ENCODE measurements at places on chromosomes 12 and 14.

DNA sequence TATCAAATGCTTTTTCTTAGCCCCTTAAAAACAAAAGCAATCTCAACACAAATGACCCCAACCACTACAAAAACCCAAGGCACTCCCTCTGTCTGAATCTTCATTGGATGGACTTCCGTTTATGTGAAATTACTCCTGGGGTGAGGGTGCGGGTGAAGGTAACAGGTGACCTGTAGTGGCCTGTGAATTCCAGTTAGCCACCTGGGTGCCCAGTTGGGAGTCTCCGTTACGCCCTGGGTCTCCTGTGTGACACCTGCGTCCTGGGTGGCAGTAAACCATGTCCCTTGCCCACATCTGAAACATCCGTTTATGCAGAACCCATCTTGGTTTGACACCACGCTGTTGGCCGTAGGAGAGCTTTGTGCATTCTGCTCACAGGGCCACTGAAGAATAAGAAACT is 62.6 kb downstream of the CCDC92 start:
- DNase-seq = no peak

GRCh38 chr12:13891902-13892301 is 89.5 kb downstream of the GRIN2B start:
- DNase-seq = no peak

GRCh38 chr12:93904124-93904523 is 226.9 kb downstream of the CRADD start:
- no peak for DNase-seq

DNA sequence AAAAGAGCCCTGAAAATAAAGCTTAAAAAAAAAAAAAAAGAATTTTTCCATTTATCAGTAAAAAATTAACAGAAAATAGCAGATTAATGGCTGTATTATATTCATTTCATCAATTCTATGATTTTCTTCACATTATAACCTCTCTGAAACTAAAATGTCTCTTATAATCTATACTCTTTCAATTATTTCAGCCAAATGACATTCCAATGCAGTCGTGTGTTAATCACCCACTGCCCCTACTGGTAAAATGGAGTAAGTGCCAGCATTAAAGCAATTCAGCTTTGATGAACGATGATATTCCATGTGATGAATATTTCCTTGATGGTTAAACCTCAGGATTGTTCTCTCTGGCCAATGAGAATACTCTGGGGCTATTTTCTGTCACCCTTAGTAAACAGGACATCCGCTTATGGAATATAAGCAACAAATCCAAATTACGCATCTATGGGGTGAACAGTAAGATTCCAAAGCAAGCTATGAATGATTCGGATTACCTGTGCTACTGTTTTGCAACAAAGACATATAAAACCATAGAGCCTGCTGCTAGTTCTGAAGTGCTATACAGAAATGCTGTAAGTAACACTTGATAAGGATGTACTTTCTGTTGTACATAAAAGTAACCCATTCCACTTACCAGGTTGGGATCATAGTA is 20.3 kb upstream of the SYCP3 start:
- DNase-seq = no peak

- DNase-seq = no peak
These were observed 420.9 kb upstream of the ATP2B1 start for GRCh38 chr12:90129366-90130030.

GRCh38 chr12:27031531-27031930 is 9.2 kb downstream of the MED21 start:
- no peak for DNase-seq

DNA sequence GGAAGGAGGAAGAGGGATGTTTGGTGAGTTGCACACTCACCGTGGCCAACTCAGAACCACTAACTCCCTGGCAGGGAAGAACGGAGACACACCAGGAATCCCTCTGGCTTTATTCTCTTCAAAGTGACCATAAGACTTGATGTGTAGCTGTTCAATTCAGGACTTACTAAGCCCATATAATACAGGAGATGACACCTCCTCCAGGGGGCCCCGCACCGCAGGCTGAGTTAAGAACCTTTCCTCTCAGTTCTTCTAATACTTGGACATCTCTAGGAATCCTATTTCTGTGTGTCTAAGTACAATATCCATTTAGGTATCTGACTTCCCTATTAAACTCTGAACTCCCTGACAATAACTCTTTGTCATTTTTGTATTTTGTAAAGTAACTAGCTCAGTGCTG is 49.5 kb downstream of the DCAF4 start:
- DNase-seq = no peak

GRCh38 chr12:54193434-54193833 is 4.6 kb upstream of the SMUG1 start:
- no peak for DNase-seq

DNA sequence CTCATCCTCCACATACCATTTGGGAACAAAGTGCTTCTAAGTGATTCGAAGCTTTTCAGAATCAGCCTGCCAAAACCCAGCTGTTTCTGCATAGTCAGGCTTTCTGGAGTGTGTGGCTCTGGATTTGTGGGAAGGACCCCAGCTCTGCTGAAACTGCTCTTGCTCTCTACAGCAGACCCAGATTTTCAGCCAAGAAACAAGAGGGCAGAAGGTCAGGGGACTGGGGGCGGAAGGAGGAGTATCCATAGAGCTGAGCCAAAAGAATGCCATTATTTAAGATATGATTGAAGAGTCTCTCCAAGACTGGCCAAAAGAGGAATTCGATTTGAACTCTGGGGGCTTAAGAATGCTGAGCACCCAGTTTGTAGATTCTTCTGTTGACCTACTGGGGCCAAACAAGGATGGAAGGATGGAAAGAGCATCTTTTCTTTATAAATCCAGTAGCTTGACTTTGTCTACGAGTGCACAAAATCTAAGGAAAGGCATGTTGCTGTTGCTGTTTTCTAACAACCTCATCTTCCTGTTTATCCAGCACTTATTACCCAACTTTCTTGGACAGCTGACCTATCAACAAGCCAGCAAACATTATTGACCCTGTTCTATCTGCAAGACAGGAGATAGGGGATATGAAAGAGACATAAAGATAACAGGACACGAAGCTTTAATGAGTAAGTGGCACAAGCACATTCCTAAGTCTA is 29.2 kb downstream of the FBLN5 start:
- no peak for DNase-seq

- no peak for DNase-seq
These were observed 92.1 kb upstream of the OTX2 start for GRCh38 chr14:56902385-56902784.

DNA sequence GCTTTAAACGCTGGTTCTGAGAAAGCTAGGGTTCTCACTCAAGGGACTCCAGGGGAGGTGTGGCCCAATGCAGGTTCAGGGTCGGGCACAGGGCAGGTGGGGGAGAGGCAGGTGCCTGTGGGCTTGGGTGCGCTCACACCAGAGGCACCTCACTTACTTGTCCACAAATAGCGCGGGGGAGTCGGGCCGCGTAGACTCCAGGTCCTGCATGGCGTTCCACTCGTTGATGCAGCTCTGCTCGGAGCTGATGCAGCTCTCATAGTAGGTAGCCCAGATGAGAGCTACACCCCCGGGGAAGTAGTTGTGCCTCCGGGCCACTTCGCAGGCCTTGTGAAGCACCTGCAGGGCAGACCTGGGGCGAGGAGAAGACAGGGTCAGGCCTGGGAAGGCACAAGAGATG is 49.9 kb downstream of the SSH1 start:
- DNase-seq = no peak

DNA sequence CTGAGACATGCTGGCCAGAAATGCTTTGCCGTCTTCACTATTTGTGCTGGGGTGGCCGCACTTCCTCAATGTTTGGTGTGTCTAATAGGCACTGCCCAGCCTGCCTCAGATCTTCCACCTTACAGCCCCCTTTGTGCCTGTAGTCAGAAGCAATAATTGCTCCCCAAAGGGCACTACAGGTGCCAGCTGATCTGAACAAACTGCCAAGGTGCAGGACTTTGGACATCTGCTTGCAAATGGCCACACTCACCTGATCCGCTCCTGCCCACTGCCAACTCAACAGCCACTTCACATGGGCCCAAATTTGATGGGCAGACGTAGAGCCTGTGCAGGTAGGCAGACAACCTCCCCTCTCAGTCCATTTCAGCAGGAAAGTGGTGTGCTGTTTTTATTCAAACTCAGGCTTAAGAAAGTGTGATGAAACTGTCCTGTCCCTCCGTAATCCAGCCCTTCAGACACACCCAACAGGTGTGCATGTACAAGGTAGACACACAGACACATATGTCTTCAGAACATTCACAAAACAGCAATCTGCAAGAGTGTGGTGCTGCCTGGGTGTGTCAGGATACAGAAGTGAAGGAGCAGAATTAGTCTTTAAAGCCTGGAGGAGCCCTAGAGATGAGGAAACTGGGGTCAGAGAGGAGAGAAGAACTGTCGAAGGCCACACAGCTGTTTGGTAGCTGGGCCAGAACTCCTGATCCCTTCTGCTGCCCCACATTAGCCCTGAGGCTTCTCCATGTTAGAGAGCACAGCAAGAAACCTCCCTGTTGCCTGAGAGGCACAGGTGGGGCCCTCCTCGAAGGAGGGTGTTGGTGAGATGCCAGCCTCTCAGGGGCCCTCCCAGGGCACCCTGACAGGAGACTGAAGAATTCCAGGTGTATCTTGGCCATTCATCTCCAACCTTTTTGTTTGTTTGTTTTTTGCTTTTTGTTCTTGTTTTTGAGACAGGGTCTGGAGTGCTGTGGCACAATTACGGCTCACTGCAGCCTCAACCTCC is 4.4 kb upstream of the KRT75 start:
- DNase-seq = no peak

- DNase-seq = no peak
These were observed 18.1 kb upstream of the KSR2 start for GRCh38 chr12:117986705-117987469.

DNA sequence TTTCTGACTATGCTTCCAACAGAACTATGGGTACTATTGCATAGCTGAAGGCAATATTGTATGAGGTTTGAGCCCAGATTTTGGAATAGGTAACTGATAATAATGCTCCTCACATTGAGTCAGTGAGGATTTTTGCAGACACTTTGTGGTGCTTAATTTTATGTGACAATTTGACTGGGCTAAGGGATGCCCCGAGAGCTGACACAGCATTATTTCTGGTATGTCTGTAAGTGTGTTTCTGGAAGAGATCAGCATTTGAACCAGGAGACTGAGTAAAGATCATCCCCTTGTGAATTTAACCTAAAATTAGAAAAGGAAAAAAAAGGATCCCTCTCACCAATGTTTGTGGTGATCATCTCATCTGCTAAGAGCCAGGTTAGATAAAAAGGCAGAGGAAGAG is 404.9 kb downstream of the AEBP2 start:
- no peak for DNase-seq

DNA sequence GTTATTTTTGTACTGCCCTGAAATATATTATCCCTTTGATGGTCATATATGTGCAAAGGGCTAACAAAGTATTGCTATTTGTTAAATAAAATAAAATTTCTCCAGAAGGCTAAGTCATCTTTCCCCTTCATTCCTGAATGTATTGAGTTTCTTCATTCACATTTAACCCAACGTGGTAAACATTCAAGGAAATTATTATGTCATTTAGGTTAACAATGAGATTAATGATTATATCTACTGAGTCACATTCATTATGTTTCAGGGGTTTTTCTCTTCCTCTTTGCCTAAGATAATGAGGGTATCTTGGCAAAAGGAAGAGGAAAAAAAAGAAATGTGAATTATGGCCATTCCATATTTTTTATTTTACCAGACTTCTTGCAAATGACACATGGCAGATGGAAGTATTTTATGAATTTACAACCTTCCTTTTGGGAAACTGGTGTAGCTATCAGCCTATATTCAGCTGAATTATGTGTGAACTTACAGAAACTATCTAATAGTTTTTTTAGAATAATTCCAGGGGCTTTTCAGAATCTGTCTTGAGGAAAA is 27.2 kb downstream of the TSPAN8 start:
- DNase-seq = no peak

DNA sequence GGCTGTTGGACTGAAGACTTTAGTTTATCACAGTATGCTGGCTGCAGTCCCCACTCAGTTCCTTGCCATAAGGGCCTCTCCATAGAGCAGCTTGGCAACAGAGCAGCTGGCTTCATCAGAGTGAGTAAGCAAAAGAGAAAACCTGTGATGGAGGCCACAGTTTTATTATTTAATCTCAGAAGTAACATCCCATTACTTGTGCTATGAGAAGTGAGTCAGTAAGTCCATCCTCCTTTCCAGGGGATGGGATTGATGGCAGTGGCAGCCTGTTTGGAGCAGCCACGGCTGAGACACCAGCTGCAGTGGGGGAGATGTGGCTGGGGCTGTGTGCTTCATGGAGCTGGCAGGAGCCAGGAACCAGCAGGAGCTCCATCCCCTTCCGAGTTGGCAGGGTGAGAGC is 138.5 kb upstream of the SRRM4 start:
- no peak for DNase-seq

DNA sequence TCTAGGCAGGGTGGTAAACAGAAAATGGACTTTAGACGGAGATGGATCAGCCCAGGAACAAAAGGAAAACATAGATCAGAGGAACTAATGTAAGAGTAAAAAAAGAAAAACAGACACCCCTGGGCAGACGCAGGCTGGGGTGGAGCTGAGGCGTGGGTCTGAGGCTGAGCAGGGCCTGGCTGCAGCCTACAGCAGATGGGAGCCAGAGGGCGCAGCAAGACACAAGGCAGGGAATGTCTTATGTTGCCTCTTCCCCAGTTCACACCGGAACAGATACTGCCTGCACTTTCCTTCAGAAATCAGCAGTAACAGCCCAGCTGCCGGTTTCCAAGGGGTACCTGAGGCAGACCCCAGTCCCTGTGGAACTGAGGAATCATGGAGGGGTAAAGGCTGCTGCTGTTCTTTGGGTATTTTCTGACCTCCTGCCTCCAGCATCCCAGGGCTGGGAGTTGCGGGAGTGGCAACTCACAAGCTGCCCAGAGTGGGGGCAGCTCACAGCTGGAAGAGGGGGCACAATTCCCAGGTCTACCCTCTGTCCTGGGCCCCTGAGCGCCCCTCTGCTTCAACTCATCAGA is 9.8 kb downstream of the ZNF605 start:
- DNase-seq = no peak

DNA sequence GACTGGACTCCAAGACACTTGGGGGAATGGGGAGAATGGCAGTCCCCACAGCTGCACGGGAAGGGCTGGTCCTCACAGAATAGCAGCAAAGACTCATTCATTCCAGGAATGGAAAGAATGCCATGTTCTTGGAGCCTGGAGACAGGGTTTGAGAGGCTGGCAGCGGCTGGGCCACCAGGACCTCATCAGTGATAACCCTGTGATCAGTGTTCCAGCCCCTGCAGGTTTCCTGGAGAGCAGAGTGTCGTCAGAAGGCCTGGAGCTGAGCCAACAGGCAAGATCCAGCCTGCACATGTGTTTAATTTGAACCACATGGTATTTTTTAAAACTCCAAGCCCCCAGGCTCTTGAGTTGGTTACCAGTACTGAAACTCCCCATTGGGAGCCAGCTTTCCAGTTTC is 11.3 kb downstream of the BDKRB1 start:
- no peak for DNase-seq

GRCh38 chr12:15181017-15181683 is 40.1 kb downstream of the RERG start:
- DNase-seq = no peak

Data from stimulated activated CD4-positive, alpha-beta T cell treated with anti-CD3 and anti-CD28 coated beads, TNF-alpha, amount 100 ng/mL, for 1 hour (primary cell).